ENCODE measurements at places on chromosomes 3 and 15.

DNA sequence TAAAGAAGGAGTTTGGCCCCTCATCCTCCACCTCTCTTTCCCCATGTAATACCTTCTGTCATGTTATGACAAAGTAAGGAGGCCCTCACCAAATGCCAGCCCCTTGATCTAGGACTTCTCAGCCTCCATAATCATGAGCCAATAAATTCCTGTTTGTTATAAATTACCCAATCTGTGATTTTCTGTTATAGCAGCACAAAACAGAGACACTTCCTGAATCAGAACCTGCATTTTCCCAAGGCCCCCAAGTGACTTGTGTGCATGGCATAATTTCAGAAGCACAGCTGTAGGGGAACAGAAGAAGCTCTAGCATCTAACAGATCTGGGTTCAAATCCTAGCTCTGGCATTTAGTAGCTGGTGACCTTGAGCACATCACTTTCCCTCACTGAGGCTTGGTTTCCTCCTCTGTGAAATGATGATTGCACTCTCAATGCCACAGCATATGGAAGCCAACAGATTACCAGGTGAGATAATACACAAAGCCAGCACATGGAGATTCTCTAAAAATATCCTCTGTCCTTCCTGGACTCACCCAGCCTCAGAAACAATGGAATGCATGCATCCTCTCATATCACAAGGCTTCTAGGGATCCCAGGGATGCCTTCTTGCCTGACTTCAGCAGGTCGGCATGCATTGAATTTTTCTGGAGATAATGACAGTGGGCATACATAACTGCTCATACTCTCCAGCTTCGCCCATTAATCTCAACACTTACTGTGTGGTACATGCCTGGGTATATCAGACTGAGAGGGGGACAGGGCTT, 26.3 kb downstream of the TLNRD1 start:
- DNase-seq, result no peak

DNA sequence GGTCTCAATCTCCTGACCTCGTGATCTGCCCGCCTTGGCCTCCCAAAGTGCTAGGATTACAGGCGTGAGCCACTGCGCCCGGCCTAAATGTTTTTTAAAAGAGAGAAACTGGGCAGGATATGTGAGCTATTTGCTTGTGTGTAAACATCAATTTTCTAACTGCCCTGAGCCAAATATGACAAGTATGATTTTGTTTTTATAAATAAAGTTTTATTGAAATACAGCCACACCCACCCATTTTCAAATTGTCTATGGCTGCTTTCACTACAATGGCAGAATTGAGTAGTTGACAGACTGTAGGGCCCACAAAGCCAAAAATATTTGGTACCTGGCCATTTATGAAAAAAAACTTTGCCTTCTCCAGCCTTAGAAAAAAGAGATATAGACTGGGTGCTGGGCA, 15.9 kb upstream of the HDC start:
- no peak for DNase-seq

DNA sequence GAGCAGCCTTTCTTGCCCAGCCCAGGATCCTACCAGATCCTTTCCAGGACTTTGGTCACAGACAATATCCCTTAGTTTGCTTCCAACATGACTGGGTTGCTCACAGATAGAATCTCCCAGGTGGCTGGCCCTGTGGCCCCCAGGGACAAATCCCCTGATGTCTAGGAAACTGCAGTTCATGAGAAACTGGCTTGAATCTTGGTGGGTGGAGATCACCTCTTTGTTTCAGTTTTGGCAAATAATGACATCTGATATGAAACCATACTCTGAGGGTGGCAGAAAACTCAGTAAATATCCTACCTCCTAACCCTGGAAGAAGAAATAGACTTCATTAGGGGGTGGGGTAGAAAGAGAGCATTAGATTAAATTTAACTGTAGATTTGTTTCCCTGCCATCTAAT, 44.1 kb upstream of the PFN2 start:
- DNase-seq, result no peak

DNA sequence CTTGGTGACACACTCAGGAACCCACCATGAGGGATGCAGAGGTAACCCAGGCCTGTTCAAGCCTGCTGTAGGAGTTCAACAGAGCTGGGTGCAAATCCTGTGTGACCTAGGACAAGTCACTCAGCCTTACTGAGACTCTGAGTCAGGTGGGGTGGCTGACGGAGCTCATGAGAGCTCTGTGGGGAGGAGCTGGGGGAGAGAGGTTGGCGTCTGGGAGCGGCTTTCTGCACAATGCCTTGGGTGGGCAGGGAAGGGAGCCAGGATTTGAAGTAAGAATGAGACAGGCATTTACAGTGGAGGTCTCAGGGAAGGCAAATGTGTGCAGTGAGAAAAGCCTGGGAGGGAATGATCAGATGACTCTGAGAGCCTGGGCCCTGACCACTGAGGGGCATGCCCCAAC, 18.3 kb downstream of the C3orf18 start:
- DNase-seq, result no peak

DNA sequence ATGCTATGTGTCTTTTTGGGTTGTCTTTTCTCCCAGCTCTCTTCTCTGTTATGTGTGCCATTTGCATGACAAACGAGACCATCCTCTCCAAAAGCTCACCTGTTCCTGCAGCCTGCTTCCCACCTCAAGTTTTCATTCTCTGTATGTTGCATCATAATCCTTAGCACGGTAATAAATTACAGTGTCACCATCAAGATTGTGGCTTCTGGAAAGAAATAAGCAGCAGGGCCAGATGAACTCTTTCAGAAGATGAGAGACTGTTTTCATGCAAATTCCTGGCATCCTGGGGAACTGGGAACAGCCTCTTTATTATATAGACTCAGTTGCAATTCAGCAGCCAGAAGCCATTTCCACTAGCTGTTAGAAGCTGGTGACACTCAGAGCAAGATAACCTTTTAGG, 436.7 kb downstream of the EPHB1 start:
- DNase-seq, result no peak

DNA sequence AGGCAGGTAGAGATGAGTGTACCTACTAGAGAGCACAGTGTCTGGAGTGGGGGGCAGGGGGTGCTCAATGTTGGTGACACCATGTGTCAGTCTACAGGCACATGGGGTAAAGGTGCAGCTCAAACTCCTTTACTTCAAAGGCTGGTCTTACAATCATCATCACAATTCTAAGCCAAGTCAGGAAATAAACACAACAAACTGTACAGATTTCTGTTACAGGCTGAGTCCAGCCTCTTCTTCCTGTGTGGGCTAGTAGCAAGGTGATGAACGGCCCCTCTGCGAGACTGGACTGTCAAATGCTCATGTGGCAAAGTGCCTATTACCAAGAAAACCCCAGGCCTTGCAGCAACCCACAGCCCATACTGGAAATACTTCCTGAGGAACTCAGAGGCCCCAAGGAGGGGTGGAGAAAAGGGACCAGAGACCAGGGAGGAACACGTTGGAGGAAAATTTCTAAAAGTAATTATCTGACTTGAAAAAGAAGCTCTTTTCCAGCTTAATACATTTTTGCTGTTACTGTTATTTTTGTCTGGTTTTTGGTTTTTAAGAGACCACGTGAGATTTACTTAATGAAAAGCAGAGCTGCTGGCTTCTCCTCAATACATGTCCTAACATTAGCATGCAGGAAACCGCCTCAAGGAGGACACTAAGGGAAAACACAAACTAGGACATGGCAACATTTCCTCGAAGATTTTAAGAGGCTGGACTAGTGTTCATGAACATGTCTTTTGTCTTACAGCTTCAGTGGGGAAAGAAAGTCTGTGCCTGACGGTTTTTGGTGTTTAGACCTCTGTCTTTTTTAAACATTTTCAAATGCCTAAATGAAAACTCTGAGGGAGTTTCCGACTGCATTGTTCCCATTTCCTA, 29.5 kb downstream of the TBC1D2B start:
- DNase-seq, result no peak

GRCh38 chr15:75891895-75892294, 11.8 kb upstream of the FBXO22 start:
- DNase-seq, result peak; percentile 76

GRCh38 chr15:61106044-61106834, 122.9 kb downstream of the RORA start:
- DNase-seq, result no peak

GRCh38 chr3:64131725-64132469, 93.4 kb downstream of the PRICKLE2 start:
- DNase-seq, result no peak

GRCh38 chr15:98440917-98441316, 207.4 kb upstream of the IGF1R start:
- DNase-seq, result peak; percentile 70

GRCh38 chr3:188943591-188943990, 228.2 kb upstream of the TPRG1 start:
- peak; percentile 13 for DNase-seq

DNA sequence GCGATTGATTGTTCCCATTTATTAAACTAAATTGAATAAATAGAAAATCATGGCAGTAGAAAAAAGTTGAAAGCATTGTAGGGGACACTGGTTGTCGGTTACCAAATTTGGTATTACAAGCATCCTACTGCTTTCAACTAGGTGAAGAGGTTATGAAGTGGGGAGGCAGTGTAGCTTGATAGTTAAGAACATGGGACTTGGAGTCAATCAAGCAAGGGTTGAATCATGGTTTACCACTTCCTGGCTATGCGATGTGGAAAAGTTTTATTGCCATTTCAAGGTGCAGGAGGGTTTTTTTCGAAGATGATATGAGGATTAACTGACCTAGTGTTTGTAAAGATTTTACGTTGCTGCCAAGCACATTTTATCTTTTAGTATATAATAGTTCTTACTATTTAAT, 318.2 kb upstream of the KCNH8 start:
- DNase-seq, result no peak

- DNase-seq, result no peak
Observed at GRCh38 chr3:66863205-66864111, 134.6 kb upstream of the KBTBD8 start.

DNA sequence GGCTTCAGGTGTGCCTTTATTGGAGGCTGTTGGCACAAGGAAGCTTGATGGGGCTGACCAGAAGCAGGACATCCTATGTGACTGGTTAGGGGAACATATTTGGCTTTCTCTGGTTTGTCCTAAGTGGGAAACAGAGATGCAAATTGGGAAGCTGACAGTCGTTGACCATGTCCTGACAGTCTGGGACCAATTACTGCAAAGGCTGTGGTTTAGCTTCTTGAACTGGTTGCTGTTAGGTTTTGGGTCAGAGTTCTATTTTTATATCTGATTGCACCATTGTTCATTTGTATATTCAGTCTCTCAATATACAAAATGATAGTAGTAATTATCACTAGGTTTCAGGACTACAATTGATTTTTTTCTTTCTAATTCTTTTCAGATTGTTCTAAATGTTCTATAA, 36.8 kb downstream of the SNTN start:
- DNase-seq, result no peak

- DNase-seq, result no peak
Observed at GRCh38 chr3:54358969-54359694, 236.8 kb downstream of the CACNA2D3 start.
